ENCODE measurements at places on chromosomes 5 and 9.

DNA sequence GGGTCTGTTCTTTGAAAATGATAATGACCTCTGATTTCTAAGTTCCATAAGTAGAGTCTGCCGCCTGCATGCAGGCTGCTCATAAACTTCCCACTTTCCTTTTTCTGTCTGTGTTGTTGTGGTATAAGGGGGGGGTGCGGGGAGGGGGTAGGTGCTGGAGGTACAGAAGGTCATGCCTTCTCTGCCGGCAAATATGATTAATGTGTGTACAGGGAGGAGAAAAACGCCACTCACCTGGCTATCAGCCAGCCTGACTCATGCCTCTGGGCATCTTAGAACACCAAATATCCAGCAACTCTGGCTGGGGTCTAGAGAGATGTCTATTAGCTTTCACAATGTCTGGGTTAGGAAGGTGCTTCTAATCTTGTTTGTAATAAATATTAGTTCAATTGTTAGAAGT lies 128.3 kb downstream of the EFNA5 start:
- DNase-seq = peak; percentile 99

DNA sequence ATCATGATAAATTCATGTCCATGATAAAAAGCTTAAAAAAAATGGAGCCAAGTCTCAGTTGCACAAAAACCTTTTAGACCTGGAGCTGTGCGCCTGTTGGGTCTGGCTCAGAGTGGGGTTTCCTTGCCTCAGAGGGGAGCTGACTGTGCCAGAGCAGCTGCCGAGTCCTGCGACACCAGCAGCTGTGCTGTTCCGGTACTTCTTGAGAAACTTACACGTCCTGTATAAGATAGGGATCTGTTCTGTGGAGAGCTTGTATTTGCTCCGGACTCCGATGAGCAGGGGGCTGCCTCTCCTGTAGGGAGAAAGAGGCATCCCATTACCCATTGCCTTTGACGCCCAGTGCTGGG lies 28.6 kb downstream of the GFPT2 start:
- no peak for DNase-seq

DNA sequence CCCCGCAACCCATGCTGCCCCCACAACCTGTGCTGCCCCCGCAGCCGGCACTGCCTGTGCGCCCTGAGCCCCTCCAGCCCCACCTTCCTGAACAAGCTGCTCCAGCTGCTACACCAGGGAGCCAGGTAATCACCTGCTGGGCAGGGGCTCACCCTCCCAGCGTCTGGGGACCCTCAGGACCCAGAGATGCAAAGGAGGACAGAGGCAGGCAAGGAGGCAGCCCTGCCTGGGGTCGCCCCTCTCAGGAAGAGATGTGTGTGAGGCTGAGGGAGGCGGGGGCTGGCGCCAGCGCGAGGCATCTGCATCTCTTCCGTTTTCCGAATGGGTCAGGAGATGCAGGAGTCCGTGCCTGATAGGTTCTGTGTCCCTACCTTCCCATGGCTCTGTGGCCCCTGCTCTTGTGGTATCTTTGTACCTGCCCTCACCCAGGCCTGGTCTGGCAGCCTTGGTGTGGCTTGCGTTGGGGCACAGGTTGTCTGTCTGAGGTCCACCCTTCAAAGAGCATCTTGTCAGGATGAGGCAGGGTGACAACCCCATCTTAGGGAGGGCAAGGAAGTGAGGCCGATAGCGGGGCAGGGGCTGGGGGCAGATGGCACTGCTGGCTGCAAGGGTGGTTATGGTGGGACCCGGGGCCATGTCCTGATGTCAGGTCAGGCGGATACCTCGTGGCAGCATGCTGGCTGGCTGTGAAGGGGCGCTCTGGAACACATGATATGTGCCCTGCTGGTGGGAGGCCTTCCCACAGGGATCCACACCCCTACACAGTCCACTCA lies 75.7 kb downstream of the WNK2 start:
- DNase-seq = no peak

DNA sequence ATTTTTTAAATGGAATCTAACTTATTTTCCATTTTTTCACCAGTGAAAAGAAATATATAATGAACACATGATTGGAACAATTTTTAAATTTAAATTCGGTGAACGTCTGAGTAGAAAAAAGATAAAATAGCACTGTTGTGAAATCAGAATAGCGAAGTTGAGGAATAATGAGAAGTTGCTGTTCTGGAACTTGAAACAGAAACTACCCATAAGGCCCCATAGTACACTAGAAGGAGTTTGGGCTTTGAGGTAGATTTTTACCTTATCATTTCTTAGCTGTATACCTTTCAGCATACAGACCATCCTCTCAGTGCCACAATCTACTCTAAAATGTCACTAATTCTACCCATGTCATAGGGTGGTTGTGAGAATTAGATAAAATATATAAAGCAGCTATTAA lies 35.1 kb downstream of the TDRD7 start:
- no peak for DNase-seq

DNA sequence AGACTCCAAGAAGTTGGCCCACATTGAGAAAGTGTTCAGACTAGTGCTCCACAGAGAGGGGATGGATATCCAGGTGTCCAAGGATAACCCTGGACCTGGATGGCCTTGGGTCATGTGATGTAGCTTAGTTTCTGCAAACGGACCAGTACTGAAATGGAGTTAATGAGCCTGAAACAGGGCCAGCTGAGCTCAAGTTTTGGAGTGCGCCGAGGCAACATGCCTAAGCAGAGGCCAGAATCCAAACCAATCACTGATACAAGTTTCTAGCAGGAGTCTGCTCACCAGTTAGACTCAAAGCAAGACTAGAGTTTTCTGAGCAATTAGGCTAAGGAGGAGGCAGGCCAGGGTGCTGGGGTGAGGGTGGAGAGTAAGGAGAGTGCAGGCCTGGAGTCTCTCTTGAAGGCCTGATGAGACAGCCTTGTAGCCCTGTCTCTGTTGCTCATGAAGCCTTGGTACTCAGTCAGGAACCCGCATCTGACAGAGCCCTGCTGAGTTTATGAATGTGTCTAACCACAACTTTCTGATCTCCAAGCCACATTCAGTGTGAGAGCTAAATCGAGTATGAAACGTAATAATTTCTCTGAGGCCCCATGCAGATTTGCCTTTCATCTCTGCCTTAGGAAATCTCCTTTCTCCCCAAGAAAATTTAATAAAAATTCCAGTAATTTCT lies 68.9 kb upstream of the EQTN start:
- peak; percentile 39 for DNase-seq

GRCh38 chr5:137453483-137454080 lies 45.5 kb downstream of the SPOCK1 start:
- DNase-seq = peak; percentile 39

GRCh38 chr5:72366324-72366976 lies 46.3 kb downstream of the PTCD2 start:
- peak; percentile 82 for DNase-seq

DNA sequence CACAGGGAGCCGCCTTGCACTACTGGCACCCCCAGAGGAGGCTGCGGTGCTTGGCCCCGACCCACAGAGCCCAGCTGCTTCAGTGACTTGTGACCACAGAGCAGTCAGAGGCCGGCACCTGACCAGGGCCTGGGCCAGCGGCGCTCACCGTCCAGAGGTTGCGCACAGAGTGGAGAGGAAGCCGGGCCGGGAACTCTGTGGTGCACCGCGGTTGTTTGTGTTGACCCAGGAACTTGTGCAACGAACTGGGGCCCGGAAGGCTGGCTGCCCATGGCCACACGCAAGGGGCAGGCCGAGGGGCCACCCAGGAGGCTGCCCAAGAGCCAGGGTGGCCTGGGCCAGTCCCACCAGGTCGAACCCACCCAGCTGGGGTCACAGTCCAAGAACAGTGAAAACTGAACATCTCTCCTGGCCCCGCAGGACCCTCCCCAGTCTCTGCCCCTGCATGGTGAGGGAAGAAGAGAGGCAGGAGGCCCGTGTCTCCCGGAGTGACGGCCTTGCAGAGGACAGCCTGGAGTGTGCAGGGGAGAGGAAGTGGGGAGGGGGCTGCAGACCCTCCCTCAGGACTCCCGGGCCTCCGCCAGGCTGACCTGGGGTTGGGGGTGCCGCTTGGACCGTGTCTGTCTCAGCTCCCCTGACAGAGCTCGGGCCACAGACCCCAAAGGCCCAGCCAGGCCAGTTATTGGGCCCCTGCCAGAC lies 42.8 kb upstream of the EGFL7 start:
- DNase-seq = peak; percentile 70

DNA sequence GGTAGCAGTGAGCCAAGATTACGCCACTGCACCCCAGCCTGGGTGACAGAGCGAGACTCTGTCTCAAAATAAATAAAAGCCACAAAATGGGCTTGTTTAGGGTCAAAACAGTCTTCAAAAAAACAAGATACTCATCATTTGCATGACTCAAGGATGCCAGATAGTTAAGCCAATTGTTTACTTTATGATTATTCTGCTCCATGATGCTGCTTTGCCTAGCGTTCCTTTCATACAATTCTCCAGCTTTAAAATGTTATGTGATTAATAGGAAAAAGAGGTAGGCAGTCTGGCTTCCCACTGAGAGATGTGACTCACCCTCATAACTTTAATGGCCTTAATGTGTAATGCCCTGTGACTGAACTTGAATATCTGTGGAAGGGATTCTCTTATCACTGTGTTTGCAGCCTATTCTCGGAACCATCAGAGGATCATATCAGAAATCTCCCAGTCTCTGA lies 364.6 kb upstream of the TRPC7 start:
- DNase-seq = peak; percentile 67

- DNase-seq = no peak
Measured at GRCh38 chr9:72300873-72301272, 64.1 kb downstream of the ZFAND5 start.

DNA sequence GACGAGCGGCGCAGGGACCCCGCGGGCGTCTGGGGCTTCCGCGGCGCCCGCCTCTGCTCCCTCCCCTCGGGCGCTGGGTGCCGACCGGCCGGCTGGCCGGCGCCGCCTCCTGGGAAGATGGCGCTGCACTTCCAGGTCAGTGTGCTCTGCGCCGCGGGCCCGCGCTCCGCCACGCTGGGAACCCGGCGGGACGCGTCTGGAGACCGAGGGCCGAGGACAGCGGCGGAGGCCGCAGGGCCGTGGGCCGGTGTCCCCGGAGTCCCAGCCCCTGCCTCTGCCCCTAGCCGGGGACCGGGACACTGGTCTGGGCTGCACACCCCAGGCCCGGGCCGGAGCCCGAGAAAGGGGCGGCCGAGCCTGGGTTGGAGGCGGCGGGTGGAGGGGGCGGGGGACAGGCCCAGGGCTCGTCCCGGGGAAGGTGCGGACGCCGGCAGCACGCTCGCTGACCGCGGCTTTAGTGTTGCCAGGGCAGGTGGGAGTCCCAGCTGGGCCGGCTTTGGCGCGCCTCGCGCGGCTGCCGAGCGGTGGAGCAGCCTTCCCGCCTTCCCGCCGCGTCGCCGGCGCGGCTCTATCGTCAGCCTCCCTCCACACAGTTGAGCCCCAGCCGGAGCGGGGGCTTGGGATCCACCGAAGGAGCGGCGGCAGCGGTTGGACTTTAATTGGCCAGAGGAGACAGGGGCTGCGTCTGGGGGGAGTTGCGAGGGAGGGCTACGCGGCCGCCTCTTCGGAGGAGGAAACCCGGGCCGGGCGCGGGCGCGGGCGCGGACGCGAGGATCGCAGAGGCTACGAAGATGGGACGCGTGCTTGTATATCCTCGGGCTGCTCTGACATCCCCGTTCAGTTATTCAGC lies at the start of gene RANBP17:
TSS of gene RANBP17 (plus strand) at position 102 of the 850 bp plus-strand sequence.
- peak; percentile 84 for DNase-seq

DNA sequence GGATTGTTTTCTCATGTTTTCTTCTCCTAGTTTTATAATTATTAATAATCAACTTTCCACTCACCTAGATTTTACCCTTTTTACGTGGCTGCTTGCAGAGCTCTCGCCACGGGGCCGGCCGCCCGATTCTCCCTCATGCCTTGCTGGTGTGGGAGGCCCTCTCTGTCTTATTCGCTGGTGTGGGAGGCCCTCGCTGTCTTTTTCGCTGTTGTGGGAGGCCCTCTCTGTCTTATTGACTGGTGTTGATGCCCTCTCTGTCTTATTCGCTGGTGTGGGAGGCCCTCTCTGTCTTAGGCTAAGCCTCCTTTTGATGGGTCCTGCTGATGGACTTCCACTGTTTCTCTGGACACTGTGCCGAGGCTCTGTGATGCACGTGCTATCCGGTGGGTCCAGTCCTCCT lies 161.3 kb upstream of the IRX2 start:
- DNase-seq = no peak

DNA sequence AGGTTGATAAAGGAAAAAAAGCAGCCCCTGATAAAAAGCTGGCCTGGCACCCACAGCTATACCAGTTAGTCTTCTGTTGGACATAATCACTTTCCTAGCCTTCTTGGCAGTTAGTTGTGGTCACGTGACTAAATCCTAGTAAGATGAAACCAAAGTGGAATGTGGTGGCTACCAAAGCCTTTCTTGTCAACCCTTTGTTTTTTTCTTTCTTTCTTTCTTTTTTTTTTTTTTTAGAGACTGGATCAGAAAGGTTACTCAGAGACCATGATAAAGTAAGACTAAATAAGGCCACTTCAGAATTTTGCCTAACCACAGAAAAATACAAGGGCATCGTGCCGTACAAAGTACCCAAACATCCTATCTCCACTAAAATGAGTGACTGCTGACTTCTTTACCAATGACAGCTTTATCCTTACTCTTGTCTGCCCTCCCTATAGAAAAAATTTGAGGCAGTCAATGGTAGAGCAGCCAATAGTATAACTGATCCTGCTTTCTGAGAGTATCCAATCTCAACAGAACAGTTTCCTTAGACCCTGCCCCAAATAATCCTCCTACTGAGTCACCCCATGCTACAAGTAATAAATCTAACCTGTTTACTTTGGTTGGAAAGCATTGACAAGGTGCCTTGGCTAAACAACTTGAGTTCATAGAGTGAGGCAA lies 14.2 kb upstream of the KIF27 start:
- peak; percentile 89 for DNase-seq

DNA sequence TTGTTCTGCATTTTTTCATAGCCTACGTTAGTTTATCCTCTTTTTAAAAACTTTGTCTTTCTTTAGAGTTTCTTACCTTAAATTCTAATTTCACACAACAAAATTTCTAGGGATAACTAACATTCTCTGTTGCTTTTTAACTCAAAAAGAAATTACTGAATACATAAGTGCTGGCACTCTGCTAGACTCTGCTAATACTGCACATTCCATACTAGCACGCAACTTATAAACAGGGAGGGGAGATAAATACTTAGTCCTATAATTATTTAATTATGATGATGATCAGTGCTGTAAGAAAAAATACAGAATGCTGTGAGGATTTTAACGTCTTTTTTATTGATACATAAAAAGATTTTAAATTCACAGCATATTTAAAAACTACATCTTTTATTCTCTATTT lies 25.1 kb downstream of the RNF145 start:
- no peak for DNase-seq

DNA sequence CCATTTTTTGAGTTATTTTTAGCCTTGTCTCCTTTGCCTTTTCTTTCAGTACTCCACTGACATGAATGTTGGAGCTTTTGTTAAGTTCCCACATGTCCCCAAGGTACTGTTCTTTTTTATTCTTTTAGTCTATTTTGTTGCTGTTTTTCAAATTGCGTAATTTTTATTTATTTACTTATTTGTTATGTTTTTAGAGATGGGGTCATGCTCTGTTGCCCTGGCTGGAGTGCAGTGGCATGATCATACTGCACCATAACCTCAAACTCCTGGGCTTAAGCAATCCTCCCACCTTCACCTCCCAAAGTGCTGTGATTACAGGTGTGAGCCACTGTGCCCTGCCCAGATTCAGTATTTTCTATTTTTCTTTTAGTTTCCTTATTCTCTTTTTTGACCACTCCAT lies 5.4 kb upstream of the PCDHA1 start:
- DNase-seq = no peak

Measured in iris pigment epithelial cell (primary cell).